Cardiac muscle cell (in vitro differentiated cells and primary cell): ENCODE measurements at places on chromosomes 16 and 17.
A peak's percentile ranks its signal among the peaks of the same experiment; 100 is the strongest.

- H3K4me1 ChIP-seq: peaks cover 32% of the 10 kb centered on the region
- H3K27ac ChIP-seq: peak overlapping the region; percentile 27
- no peak overlapping the region for H3K4me3 ChIP-seq
Measured at GRCh38 chr17:62713086-62713881, 85.8 kb downstream of the MRC2 start.

- no peaks in the 10 kb centered on the region for H3K36me3 ChIP-seq
- H3K4me3 ChIP-seq: peak overlapping the region; percentile 47
- H3K4me1 ChIP-seq: peaks cover 7% of the 10 kb centered on the region
- no peaks in the 10 kb centered on the region for H3K27me3 ChIP-seq
Measured at GRCh38 chr17:18855831-18856569, 1.9 kb upstream of the PRPSAP2 start.

DNA sequence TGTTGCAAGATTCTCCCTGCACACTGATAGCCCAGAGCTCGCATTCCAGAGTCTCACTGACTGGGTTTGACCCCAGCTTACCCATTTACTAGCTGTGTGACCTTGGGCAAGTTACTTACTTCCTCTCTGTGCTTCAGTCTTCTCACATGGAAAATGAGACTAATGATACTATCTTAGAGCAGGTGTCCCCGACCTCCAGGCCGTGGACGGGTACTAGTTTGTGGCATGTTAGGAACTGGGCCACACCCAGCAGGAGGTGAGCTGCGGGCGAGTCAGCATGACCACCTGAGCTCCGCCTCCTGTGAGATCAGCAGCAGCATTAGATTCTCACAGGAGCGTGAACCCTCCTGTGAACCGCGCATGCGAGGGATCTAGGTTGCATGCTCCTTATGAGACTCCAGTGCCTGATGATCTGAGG, 15.8 kb downstream of the ANKFY1 start:
- H3K27ac ChIP-seq: no peak overlapping the region
- H3K27me3 ChIP-seq: no peaks in the 10 kb centered on the region
- H3K4me1 ChIP-seq: peaks cover 4% of the 10 kb centered on the region
- DNase-seq: no peak

- H3K4me1 ChIP-seq: no peaks in the 10 kb centered on the region
- H3K36me3 ChIP-seq: no peaks in the 10 kb centered on the region
- H3K27ac ChIP-seq: no peak overlapping the region
Measured at GRCh38 chr16:78656887-78657286, 557.4 kb downstream of the WWOX start.

DNA sequence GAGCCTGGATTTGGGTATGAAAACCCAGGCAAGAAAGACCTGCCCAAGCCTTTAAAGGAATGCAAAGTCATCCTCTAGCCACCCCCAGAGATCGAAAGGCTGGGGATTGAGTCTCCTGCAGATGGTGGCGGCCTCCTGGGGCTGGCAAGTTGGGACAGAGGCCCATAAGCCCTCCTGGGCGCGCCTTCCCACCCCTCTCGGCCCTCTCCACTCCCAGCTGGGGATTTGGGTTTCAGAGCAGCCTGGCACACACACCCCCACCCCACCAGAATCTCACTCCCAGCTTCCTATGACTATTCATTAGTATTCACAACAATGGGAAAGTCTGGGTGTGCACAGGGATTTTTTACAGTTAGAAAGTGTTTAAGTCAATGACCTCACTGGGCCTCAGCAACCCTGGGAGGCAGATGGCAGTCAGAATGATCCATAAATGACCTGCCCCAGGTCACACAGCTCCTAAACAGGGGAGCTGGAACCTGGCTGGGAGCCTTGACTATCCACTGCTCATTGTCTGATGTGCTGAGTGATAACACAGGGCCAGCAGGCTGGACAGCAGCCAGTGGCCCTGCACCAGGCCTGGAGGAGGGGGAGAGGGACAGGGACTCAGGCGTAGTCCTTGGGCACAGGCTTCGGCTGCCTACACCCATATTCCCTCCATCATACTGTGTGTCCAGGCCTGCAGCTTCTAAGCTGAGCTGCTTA, 12.1 kb downstream of the NHERF1 start:
- peaks cover 60% of the 10 kb centered on the region for H3K4me1 ChIP-seq
- H3K36me3 ChIP-seq: no peaks in the 10 kb centered on the region
- DNase-seq: peak; percentile 50
- no peaks in the 10 kb centered on the region for H3K27me3 ChIP-seq
- H3K4me3 ChIP-seq: no peak overlapping the region
- peak overlapping the region; percentile 72 for H3K27ac ChIP-seq

- no peak overlapping the region for H3K4me3 ChIP-seq
- no peaks in the 10 kb centered on the region for H3K36me3 ChIP-seq
- DNase-seq: no peak
- H3K27me3 ChIP-seq: no peaks in the 10 kb centered on the region
- H3K4me1 ChIP-seq: peaks cover 13% of the 10 kb centered on the region
Measured at GRCh38 chr17:37043201-37043600, 94.4 kb downstream of the AATF start.
